ENCODE measurements at places on chromosomes 4 and X.

DNA sequence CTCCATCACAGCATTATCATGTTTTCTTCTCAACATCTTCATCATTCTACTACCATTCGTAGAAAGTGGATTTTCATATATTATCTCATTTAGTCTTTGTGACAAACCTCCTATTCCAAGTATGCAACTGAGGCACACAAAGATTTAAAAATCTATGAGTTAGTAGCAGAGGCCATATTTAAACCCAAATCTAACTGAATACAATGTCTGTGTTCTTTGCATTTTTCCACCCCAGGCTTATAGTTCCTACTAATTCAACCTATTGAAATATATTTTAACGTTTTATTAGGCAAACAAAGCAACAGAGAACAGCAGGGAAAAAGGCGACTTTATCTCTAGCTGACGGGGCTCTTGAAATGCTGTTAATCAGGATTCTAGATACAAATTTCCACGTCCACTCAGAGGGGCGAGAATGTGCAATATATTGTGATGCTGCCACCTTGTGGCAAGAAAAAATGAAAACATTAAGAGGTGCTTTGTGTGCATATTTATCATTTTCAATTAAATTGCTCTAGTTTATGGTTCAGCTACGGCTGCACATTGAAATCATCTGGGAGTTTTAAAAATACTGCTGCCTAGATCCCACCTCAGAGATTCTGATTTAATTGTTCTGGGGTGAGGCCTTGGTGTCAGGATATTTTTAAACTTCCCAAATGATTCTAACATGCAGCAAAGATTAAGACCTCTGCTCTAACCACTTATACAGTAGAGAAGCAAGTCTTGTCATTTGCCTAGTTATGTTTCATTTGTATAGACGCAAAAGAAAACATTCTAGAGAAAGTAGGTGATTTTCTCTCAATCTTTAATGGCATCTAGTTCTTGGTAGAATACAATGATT is 315.9 kb downstream of the MAPK10 start:
- DNase-seq = peak; percentile 48

GRCh38 chrX:155115174-155115819 is 44.0 kb downstream of the BRCC3 start:
- no peak for DNase-seq

GRCh38 chrX:142256935-142257334 is 51.8 kb upstream of the MAGEC2 start:
- no peak for DNase-seq

- DNase-seq = no peak
Measured at GRCh38 chr4:1972414-1972813, 36.4 kb downstream of the NELFA start.

DNA sequence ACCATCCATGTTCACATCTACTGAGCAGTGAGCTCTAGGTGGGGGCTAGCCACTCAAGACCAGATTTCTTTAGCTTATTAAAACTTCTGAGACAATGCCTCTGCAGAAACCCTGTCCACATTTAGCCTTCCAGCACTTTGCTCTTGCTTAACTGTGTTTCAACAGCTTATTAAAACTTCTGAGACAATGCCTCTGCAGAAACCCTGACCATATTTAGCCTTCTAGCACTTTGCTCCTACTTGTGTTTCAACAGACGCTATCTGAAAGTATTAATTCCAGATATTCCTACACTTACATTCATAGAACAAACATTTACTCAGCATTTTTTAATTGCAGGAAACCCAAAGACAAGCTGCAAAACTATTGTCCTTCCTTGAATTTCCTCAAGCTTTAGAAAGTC is 91.9 kb downstream of the SEL1L3 start:
- DNase-seq = no peak

- no peak for DNase-seq
Measured at GRCh38 chrX:106168107-106168506, at the start of gene PWWP3B. PWWP3B (plus strand) TSS chrX:106168305; CDS start chrX:106205433, 37,128 bp downstream.

GRCh38 chr4:150849016-150849415 is 166.1 kb downstream of the LRBA start:
- DNase-seq = no peak
